ENCODE measurements at places on chromosomes 7 and 10.

GRCh38 chr7:22255834-22256233, 101.1 kb downstream of the RAPGEF5 start:
- peak; percentile 78 for DNase-seq

GRCh38 chr7:134891696-134892678, 94.3 kb upstream of the AGBL3 start:
- DNase-seq = peak; percentile 60

DNA sequence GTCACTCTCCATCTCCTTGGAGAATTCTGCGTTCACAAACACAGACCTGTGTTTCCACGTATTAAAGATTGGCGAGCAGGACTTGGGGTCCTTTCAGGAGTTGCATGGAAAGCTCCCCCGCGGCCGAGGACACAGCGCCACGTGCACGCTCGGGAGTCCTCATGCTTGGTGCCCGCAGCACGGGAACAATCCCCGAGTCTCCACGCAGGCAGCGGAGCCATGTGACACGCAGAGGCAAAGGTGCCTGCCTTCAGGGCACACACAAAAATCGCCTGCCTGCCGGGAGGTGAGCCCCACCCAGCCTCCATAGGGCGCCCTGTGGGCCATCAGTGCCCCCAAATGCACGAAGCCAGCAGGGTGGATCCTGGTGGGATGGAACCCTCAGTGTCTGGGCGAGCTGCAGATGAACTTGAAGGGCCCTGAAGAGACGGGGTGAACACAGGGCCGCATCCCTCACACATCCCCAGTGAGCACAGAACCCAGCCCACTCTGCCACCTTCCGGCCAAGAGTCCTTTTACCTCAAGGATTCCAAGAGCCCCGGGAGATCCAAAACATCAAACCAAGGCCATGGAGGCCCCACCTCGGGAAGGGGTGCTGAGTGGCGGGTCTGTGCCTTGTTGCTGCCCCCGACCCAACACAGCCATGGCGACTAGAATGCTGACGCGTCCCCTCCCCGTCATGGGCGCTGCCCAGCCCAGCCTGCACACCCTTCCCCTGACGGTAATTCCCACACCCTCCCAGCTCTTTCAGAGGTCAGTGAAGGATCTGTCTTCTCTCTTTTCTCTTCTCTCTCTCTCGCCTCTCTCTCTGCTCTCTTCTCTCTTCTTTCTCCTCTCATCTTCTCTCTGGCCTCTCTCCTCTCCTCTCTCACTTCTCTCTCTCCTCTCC, 55.9 kb downstream of the CFAP46 start:
- DNase-seq = no peak

DNA sequence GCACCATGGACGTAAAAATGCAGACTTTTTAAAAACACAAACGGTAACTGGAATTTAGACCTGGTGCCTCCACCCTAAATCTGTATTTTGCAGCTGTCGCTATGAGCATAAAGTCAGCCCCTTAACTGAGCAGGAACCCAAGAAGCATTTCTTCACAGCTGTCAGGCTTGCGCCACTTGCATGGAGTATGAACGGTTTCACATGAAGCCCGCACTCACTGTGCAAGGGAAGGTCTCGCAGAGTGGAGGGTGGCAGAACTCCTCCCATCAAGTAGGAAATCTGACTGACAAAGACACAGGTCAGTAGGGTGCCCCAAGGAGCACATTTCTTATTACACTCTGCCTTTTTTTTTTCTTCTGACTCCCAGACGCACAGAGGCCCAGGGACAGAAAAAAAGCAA, 58.5 kb downstream of the ELMO1 start:
- DNase-seq = no peak

GRCh38 chr10:64346389-64346788, 825.2 kb downstream of the REEP3 start:
- peak; percentile 71 for DNase-seq

GRCh38 chr10:70537398-70538194, 59.0 kb downstream of the PALD1 start:
- no peak for DNase-seq

DNA sequence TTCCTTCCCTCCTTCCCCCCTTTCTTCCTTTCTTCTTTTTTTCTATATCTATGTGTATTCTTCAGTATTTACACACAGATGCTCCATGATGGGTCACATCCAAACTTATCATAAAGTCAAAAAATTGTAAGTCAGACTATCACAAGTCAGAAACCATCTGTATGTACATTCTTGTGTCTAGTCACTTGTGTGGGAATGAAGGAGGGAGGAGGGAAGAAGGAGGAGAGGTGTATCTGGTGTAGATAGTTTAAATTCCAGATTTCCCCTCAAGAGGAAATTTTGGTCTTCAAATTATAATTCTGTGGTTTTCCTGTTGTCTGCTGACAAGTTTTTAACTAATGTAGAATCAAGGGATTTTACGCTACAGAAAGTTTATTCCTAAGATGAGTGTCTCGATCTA, 287.2 kb downstream of the ETV1 start:
- DNase-seq = no peak

DNA sequence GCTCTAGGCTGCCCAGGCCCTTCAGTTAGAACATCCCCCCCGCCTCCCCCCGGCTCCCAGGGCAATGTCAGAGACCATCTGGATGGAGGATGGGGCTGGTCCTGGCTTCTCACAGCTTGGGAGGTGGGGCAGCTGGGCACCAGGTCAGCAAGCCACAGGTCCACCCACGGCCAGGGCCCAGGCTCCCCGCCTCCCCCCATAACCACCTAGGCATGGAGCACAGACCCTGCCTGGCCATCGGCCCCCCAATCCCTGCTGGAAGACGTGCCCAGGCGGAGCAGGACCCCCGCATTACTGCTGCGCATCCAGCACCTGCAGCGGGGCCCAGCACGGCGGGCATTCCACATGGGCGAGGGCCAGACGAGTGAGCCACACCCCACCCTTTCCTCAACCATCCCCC, 169.6 kb downstream of the ELFN1 start:
- no peak for DNase-seq

- no peak for DNase-seq
These were observed 50.3 kb downstream of the ATXN7L1 start for GRCh38 chr7:105826143-105826542.

DNA sequence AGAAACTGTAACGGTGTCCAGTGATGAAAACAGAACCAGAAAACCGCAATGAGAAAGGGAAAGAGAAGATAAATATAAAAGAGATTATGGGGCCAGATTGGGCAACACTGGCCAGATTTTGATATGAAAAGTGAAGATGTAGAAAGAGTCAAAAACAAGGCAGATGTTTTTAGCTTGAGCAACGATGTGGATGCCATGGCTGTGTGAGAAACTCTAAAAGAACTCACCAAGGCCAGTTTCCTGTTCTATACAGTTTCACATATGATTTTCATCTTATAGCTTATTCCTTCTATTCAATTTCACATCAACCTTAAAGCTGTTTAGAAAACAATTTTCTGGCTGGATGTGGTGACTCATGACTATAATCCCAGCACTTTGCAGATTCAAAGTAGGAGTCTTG, 36.3 kb downstream of the CSTF2T start:
- no peak for DNase-seq

DNA sequence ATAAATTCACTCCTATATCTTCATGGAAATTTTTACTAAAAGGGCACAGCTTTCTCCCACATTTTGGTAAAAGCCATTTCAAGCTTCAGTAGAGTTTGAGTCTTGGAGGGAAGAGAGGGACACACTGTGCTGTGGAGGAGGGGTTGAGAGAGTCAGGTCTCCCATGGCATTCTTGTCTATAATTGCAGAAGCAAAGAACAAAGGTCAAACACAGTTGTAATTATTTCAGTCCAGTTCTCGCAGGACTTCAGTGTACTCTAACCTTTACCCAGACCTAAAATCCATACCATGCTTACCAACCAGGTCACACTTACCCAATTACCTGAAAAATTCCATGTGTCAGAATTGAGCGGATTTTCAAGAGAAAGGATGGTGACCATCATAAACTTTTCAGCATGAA, 298.4 kb downstream of the XPNPEP1 start:
- DNase-seq = no peak

DNA sequence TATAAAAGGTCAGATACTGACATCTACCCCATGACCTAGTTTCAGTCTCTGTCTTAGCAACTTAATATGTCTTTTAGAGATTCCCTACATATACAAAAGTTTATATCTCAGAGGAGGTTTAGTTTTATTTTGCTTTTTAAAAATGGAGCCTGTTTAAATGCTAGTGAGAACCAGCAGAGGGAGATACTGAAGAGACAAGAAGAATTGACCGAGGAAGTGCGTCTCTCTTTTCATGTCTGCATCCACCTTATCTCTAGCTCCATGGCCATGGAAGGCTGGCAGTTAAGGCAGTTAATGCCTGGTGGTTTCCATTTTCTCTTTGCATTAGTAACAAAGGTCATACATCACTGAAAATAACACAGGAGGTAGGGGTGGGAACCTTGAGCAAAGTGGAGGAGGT, 10.7 kb downstream of the SUV39H2 start:
- DNase-seq = no peak
